ENCODE measurements at places on chromosomes 2 and 18. TPM values are rescaled to one million over a fixed set of nuclear protein-coding genes. Genes with fewer than 3 reads are reported as not detected.
A peak's percentile ranks its signal among the peaks of the same experiment; 100 is the strongest.

DNA sequence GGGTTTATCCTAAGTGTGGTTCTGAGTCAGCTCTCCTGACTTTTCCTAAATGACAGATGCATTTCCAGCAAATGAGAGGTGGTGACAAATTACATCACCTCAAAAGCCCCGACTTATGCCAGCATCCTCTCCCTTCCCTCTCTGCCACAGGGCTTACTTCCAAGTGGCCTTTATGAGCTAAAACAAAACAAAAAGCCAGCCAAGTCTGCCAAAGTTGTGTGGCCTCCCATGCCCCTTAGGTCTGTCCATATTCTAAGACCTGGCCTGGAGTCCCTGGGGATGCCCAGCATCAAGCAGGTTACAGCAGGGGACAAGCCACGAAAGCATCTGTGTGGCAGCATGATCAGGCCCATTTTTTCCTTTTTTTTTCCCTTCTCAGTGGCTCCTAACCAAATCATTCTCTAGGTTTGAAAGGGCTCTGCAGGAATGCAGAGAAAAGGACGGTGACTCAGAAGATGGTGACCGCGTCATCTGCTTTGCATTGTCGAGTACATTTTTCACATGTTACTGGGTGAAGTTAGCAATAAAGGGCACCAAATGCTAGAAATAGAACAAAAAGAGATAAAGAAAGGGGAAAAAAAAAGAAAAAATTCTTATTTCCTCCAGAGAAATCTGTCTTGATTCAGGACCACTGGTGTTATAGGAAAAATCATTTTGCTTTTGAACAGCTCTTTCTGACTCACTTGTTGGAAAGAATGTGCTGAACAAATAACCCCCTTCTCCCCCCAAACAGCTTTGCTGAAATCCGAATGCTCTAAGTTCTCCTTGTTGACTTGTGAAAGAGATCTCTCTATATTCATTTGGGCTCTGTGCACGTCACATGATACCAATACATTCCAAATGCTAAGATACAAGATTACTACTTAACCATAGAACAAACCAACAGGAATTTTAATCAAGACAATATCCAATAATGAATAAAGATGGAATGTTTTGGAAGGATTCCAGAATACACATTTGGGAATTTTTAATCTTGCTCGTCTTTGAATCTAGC, 178.7 kb downstream of the EN1 start:
- no peak for DNase-seq

DNA sequence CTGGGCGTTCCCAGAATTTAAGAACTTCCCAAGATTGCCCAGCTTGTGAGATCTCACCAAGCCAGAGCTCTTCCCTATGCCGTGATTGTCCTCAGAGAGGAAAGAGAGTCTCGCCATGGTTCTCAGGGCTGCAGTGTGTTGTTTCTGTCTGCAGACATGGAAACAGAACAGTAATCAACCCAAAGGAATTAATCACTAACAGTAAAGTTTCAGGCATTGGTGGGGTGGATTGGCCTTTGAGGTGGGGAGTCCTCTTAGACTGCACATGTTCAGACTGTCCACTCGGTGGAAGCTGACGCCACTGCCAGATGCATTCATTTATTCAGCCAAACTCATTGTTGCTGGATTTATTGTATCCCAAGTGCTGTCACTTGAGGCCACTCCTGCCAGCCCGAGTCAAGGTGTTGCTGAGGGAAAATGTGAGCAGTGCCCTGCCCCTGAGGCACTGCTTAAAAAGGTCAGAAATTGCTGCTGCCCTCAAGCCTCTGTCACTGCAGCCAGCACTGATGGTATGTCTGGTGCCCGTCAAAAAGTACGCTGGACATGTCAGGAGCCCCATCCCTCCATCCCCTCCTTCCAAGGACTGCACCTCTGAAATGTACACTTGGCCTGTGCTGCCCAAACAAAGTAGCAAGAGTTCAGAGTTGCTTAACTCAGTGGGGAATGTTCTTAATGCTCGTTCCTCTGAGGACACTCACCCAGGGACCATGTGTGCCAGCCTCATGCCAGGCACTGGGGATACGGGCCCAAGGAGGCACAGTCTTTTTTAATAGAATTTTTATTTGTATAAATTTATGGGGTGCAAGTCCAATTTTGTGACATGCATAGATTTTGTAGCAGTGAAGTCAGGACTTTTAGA, 201.0 kb downstream of the GLI2 start:
- DNase-seq = no peak

GRCh38 chr2:88692187-88692586, 714 bp downstream of the RPIA start:
- DNase-seq = peak; percentile 14

DNA sequence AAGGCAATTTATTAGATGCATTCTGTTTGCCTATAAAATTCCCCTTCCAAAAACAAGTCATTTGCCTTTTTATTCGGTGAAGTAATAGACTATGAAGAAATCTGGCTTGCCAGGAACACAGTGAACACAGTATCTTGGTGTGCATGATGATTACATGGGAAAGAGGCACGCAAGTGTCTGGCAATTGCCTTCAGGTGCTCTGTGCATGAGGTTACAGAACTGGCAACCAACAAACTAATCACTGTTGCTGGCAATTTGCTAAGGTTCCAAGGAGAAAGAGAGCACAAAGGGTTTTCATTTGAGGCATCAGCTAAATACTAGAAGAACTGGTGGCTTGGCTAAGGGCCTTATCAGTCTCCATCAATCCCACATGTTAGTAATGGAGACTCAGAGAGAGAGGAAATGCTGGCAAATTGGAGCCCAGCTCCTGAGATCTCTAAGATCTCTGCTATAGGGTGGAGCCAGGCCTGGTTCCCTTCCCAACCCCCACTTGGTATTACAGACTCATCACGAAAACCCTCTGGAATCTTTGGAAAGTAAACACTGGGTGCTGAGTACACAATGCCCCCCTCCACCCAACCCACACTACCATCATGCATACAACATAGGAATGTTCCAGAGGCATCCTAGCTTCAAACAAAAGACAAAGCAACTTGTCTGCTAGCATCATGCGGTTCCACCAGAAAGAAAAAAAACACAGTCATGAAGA, 10.4 kb downstream of the RNF152 start:
- no peak for DNase-seq

GRCh38 chr18:11145413-11146191, 3.8 kb downstream of the PIEZO2 start:
- no peak for DNase-seq

GRCh38 chr2:207073801-207074678, 91.7 kb downstream of the KLF7 start:
- no peak for DNase-seq

DNA sequence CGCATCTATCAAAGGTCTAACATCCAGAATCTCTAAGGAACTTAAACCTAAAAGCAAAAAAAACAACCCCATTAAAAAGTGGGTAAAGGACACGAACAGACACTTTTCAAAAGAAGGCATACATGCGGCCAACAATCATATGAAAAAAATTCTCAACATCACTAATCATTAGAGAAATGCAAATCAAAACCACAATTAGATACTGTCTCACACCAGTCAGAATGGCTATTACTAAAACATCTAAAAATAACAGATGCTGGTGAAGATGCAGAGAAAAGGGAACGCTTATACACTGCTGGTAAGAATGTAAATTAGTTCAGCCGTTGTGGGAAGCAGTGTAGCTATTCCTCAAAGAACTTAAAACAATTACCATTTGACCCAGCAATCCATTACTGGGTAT, 38.0 kb downstream of the PPP3R1 start:
- no peak for DNase-seq

- DNase-seq = no peak
Measured at GRCh38 chr18:41761333-41762018, 193.6 kb upstream of the PIK3C3 start.

DNA sequence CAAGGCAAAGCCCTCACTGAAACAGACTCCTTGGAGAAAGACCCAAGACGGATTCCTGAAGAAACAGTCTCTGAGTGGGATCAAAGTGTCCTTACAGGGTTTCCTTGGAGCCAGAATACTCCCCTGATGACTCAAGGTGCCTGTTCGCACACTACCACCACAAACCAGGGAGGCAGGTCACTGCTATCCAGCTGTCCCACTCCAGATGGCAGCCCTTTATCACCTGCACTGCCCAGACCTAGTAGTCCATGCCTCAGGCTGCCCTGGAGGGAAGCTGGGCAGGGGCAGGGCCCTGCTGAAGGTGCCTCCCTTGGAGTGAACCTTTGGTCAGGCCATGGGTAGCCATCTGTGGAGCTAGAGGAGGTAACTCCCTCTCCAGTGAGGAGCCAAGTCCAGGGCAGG, 34.1 kb downstream of the TRABD2A start:
- no peak for DNase-seq

- DNase-seq = no peak
Measured at GRCh38 chr2:24420373-24420772, 60.0 kb upstream of the ITSN2 start.

- no peak for DNase-seq
Measured at GRCh38 chr2:108067820-108068405, 81.6 kb downstream of the SLC5A7 start.

DNA sequence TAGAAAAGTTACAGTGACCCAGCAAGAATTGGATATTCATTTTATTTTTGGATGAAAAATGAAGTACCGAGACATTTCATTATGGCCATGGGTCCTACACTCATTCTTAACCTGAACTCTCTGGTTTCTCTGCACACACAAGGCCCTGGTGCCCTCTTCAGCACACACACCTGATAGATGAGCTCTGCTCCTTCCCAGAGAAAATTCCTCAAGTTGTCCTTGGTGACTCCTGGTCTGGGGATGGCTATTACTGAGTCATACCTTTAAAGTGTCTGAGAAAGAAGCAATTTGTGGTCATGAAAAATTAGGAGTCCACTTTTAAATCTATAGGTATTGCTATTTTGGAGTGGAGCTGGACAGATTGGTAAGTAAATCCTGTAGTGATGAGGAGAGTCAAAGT, 311.5 kb downstream of the CDH2 start:
- DNase-seq = no peak

- no peak for DNase-seq
Measured at GRCh38 chr2:12970861-12971260, 254.1 kb downstream of the TRIB2 start.

DNA sequence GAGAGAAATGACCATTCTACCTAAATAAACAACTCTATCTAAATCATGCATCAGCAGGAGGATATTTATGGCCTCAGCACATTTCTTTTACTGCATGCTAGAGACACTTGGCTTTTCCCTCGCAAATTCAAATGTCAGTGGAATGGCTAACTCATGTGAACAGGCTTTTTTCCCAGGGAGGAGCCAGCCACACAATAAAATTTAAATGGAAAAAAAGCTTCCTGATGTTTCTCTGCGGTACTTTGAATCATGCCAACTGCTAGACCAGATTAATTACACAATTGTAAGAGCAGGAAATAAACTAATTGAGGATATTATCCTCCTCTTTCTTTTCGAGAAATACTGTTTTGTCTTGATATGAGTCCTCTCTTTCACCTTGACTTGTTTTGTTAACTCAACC, 676.3 kb downstream of the IRS1 start:
- no peak for DNase-seq

GRCh38 chr2:70861777-70862625, 26.4 kb upstream of the CD207 start:
- peak; percentile 93 for DNase-seq

- DNase-seq = no peak
Measured at GRCh38 chr2:190618030-190618429, 30.9 kb upstream of the NAB1 start.

GRCh38 chr2:240465268-240465764, 29.9 kb downstream of the GPC1 start:
- peak; percentile 5 for DNase-seq

- no peak for DNase-seq
Measured at GRCh38 chr18:14768241-14768640, 20.3 kb downstream of the ANKRD30B start.

DNA sequence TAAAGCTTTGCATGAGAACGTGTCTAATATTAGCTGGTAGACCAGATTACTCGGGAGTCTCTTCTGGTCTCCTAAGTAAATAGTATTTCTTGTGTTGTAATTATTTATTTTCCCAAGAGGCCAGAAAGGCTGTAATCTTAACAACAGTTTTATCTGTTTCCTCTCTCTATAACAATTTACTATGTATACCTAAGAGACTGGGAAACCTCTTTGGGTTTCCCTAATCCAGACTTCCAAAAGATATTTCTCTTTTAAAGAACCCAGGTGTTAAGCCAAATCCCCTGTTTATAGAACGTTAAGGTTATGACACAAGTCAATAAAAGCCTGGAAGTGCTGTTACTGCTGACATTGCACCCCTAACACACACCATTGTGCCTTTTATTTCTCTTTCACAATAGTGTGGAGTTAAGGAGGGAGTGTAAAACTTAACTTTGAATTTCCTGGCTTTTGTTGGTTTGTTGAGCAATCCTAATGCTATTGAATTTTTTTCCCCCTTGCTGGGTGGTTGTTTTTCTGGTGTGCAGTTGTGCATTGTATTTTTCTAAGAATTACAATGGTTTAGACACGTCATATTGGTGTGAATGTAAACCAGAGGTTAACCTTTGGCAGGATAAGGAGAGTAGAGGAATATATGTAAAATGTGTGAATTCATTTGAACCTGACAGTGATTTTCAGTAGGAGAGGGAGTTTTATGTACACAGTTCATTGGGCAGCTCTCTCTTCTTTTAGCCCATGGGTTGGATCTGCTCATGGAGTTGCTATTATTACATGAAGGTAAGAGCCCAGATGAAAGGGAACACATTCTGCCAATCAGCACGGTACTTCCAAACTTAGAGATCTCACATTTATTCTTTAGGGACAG, 192.8 kb downstream of the MTX2 start:
- no peak for DNase-seq

DNA sequence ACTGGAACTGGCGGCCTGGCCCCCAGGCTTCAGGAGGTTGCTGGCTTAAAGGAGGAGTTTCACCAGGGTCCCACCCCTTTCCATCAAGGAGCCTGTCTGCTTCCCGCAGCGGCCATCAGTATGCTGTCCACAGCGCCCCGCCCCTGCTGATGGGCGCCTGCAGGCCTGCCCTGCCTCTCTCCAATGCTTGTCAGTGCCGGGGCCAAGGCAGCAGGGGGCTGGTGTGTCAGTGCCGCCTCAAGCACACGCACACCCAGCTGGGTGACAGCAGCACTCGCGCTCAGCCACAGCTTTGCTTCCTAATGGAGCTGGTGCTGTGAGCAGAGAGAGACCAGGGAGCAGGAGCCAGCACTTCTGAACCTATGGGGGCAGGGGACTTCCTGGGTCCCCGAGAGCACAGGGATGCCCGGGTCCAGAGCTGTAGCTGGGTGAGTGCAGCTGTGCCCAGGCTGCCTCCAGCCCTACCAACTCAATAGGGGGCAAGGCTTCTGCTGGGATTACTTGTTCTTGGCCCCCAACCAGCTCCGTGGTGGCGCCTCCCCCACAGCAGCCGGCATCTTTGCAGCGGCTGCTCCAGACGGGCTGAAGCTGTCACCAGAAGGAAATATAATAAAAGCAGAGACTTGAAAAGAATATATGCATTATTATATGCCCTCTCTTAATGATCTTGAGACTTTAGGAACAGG, 377.2 kb upstream of the LRATD1 start:
- DNase-seq = peak; percentile 64

GRCh38 chr2:23944527-23944926, 4.3 kb downstream of the UBXN2A start:
- no peak for DNase-seq

- peak; percentile 79 for DNase-seq
Measured at GRCh38 chr2:160269803-160270570, 69.9 kb upstream of the ITGB6 start.

- DNase-seq = peak; percentile 52
Measured at GRCh38 chr2:72148837-72149555, 1.3 kb upstream of the CYP26B1 start.

- DNase-seq = no peak
Measured at GRCh38 chr2:68388772-68389171, 23.7 kb downstream of the PLEK start.

The SMYD1 gene
- total RNA-seq = not detected

The BMP10 gene
- not detected for total RNA-seq

The EVA1A gene
- 3.2 TPM for total RNA-seq

The ORC4 gene
- 60.9 TPM for total RNA-seq

The CHST9 gene
- total RNA-seq = 16.8 TPM

The KIAA2012 gene
- not detected for total RNA-seq

The TMEM163 gene
- total RNA-seq = 0.94 TPM
